SK-MEL-5 (cell line): ENCODE measurements at places on chromosomes 11 and 22. TPM values are rescaled to one million over a fixed set of nuclear protein-coding genes. Genes with fewer than 3 reads are reported as not detected.

RAPSN gene
- total RNA-seq = not detected in 2 replicates

KLHL35 gene
- total RNA-seq = 0.08 and 0.24 TPM in 2 replicates

TMEM191B gene
- 0.21 and 5.5 TPM in 2 replicates for total RNA-seq

ENTHD1 gene
- 41.5 and 41.9 TPM in 2 replicates for total RNA-seq

ZNF215 gene
- 5.5 and 6.1 TPM in 2 replicates for total RNA-seq

HYLS1 gene
- 15.0 and 17.9 TPM in 2 replicates for total RNA-seq

MS4A6E gene
- not detected in 2 replicates for total RNA-seq
